ENCODE measurements at places on chromosomes 16 and 17.

DNA sequence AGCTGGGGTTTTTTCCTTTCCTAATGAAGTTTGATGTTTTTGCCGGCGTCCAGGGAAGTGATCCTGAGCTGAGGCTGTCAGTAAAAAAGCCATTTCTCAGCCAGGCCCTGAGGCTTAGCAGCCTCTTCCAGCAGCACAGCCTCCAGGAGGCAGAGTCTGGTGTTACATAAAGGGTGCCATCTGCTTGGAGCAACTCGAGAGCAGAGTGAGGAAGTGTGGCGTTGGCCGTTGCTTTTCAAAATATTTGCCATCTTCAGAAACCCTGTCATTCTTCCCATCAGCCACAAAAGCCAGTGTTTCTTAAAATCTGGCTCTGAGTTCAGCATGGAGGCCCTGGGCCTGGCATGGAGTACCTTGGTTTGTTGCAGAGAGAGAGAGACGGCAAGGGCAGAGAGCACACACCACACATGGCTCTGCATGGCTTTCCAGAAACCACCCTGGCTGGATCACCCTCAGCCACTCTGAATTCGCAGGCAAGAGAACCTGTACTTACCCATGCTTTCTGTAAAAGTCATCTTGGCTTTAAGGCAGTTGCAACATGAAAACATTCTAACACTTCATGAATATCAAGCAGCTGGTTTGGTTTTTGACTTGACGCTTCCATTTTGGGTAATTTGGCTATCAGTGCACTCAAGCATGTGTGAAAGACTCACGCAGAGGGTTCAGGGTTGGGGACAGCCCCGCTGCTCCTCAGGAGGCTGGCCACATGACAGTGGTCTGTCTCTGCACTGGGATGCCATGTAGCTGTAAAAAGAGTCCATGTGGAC is 21.0 kb downstream of the PMM2 start:
- no peak for DNase-seq

DNA sequence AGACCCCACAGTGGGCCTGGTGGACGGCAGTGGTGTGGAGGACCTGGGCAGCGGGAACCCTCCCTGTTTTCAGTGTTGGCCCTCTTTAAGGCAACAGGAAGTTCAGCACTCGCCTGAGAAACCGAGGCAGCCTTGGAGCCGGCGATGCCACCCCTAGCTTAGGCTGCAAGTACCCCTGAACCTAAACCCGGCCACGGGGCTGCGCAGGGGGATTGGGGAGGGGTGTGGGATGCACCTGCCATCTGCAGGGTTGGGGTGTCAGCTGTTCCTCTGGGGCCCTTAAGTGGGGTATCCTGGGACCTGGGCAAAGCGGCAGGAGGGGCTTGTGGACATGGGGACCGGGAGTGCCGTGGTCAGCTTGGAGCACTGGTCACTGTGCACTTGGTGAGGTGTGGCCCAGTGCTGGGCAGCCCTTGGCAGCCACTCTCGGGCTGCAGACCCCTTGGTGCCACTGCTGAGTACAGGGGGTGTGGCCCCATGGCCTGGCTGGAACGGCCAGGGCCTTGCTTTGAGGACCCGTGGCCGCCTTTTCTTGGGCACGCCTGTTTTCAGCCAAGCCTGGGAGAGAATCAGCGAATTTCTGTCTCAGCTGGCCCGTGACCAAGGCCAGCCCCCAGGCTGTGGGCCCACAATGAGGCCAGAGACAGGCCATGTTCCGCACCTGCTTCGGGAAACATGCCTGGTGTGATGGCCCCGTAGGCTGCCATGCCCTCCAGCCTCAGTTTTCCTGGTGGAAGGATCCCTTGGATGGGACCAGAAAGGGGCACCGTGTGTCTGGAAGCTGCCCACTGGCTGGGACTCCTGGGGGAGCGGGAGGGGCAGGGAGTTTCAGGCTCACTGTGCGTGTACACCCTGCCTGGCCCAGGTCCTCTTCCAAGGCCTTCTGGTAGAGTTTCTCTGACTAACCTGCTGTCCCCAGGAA is 4.1 kb upstream of the SLC25A10 start:
- no peak for DNase-seq

DNA sequence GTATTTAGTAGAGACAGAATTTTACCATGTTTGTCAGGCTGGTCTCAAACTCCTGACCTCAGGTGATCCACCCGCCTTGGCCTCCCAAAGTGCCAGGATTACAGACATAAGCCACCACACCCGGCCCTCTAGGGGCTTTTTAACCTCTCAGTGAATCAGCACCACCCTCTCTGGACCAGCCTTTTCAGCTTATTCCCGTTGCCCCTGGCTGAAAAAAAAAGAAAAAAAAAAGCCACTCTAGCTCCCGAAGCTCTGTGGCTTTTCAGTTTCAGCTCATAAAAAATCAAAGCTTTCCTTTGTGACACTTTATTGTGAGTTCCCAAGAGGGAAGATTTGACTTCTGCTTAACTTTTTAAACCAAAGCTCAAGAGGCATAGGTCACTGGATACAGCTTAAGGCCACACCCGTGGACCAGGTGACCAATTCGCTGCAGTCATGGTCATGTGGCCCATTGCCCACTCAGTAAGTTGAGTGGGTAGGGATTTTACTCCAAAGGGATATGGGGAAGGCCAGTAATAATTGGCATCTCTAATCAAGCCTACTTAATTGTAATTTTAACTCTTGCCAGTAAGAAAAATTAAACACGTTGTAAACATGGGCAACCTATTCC is 46.6 kb upstream of the MED13 start:
- DNase-seq = no peak

- DNase-seq = no peak
Measured at GRCh38 chr17:59684967-59685366, 22.3 kb downstream of the PTRH2 start.

- DNase-seq = no peak
Measured at GRCh38 chr17:51833045-51833444, 325.5 kb downstream of the CA10 start.

- no peak for DNase-seq
Measured at GRCh38 chr17:83125515-83126274, 46.3 kb downstream of the METRNL start.

DNA sequence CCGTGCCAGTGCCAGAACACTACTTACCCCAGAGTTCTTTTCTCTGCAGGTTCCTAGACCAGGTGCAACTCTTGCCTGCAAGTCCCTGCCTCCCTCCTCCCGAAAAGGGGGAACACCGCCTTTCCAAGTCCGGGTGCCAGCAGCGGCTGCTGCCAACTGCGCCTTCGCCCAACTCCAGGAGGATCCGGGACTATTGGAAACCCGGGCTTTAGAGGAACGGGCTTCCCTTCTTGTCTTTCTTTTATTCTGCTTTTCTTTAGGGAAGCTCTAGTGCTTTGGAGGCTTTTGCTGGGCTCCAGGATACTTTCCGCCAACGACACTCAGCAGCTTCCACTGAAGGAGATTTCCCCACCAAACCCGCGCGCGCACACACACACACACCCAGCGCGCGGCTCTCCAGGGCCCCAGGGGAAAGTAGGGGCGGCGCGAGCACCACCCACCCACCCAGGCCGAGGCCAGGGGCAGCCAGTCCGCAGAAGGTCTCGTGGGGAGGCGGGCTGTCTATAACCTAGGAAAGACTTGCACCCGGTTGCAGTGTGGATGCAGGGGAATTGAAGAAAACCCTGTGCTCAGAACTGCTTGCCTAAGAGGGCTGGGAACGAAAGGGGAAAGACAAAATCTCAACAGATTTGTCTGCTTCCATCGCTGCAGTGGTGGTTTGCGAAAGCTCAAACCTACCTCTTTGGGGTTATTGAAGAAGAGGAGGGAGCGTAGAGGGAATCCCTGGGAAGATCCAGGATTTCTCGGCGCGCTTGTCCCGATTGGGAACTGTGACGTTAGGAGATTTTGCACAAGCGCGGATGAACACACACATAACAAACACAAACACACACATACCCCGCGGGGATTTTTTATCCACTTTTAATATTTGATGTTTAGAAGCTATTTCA is 977 bp upstream of the CA10 start:
- DNase-seq = no peak

- no peak for DNase-seq
Measured at GRCh38 chr17:16936536-16937310, 35.2 kb downstream of the TNFRSF13B start.

DNA sequence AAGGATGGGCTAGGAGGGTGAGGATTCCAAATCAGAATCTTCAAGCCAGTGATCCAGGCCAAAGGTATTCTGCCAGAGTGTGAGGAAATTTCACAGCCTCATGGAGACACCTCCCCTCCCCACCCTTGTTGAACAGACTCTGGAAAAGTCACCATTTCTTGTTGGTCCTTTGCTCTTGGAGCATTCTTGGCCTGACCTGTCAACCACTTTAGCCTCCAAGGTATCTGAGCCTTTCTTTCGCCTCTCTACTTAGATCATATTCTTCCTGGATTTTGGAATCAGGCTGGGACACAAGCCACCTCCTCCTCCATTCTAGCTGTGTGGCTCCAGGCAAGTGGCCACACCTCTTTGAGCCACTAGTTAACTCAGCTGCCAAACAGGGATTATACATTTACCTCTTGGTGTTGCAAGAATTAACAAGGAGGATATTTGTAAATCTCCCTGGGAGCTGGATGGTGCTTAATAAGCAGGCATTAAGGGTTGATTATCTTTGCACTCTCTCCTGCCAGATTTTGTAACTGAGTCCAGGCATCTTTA is 193.5 kb downstream of the WWOX start:
- DNase-seq = no peak

DNA sequence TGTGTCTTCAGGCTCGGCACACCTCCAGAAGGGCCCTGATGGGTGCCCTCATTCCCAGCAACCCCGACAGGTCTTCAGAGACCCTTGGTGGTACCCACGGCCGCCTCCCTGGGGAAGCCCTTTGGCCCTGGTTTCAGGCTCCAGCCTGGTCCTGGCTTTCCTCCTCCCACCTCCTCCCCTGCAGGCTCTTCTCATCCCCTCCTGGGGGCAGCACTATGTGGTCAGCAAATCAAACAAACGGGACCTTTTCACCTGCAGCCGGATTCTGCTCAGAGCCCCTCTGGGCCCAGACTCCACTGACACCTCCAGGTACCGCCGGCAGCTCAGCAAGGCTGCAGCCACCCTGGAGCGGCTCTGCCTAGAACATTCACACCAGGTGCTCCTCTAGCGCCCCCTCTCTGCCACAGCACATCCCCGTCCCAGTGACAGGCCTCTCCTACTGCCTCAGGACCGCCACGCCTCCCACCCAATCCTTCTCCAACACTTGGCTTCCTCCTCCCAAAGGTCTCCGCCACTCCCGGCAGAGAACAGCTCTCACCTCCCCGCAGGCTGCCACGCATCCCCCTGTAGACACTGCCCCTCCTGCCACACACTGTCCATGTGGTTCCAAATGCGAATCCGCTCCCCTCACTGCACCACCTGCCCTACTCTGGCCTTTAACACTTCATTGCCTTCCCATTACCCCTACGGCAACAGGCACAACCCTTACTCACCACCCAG is 12.0 kb downstream of the CORO7 start:
- DNase-seq = no peak

DNA sequence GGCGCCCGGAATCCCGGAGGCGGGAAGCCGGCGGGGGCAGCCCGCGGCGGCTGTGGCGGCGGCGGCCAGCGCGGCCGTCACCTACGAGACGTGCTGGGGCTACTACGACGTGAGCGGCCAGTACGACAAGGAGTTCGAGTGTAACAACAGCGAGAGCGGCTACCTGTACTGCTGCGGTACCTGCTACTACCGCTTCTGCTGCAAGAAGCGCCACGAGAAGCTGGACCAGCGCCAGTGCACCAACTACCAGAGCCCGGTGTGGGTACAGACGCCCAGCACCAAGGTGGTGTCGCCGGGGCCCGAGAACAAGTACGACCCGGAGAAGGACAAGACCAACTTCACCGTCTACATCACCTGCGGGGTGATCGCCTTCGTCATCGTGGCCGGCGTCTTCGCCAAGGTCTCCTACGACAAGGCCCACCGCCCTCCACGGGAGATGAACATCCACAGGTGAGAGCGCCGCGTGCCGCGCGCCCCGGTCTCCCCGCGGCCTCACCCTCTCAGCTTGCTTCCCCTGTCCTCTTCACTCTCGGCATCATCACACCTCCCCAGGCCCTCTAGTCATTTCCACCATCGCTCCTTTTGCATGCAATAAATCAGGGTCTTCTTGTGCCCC is 706 bp downstream of the SHISA6 start:
- DNase-seq = no peak

GRCh38 chr17:82893779-82894178 is 54.0 kb upstream of the ZNF750 start:
- DNase-seq = no peak

- DNase-seq = no peak
Measured at GRCh38 chr16:82878466-82878865, 251.7 kb downstream of the CDH13 start.

DNA sequence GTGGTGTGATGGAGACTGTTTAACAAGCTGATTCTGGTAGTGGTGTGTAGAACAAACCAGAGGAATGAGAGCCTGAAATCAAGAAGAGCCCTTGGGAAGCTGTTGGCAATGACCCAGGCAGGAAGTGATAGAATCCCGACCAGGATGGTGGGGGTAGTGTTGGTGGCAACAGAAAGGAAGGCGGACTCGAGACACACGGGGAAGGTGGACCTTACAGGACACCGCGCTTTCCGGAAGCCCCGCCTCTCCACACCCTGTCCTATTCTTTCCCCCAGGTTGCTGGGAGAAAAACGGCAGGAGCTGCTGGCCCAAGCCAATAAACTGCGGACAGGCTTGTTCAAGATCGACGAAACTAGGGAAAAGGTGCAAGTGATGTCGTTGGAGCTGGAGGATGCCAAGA is 30.0 kb upstream of the KDM6B start:
- DNase-seq = no peak

- no peak for DNase-seq
Measured at GRCh38 chr16:85363881-85364280, 249.2 kb upstream of the GSE1 start.

GRCh38 chr17:48671697-48672171 is 45.6 kb upstream of the HOXB9 start:
- DNase-seq = no peak

GRCh38 chr16:75647112-75647491 is 363 bp downstream of the KARS1 start:
- no peak for DNase-seq

- DNase-seq = no peak
Measured at GRCh38 chr17:16882243-16882925, 89.5 kb downstream of the TNFRSF13B start.

GRCh38 chr17:8611619-8612298 is 18.8 kb downstream of the MYH10 start:
- no peak for DNase-seq

- DNase-seq = no peak
Measured at GRCh38 chr16:71811261-71811803, 2.7 kb upstream of the AP1G1 start.

- DNase-seq = no peak
Measured at GRCh38 chr17:61556224-61557188, 34.5 kb downstream of the NACA2 start.

DNA sequence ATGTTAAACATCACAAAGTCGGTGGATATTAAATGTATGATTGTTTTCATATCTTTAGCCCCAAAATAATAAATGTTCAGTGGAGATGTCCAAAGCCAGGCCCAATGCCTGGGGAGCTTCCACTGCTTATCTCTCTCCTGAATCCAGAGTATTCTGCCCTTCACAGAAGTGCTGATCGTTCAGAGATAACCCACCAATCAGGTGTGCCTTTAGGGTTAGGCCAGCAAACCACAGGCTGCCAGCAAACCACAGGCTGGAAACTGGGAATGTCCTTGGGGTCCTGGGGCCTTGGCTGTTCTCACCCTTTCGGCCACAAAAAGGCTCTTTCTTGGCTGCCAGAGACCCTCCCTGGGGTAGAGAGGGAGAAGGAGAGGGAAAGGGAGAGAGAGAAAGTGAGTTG is 33.9 kb downstream of the NXN start:
- no peak for DNase-seq

- no peak for DNase-seq
Measured at GRCh38 chr17:64080174-64080618, 49.7 kb downstream of the ERN1 start.

- DNase-seq = no peak
Measured at GRCh38 chr16:47013910-47014309, 40.4 kb upstream of the DNAJA2 start.
